Skin of body (tissue), 3 donors: ENCODE measurements at places on chromosomes 6 and 20.

GRCh38 chr20:25009218-25010145 lies 16.9 kb upstream of the APMAP start:
- no peak for DNase-seq

DNA sequence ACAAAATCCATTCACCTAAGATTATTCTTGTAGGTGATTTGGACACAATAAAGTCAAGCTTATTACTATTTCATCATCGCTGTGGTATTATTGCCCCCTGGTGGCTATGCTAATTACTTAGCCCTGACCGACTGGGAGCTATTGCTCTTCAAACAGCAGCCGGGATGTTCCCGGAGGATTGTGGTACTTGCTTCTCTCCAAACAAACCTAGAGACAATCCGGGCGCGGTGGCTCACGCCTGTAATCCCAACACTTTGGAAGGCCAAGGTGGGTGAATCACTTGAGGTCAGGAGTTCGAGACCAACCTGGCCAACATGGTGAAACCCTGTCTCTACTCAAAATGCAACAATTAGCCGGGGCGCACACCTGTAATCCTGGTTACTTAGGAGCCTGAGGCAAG lies 15.4 kb upstream of the STMND1 start:
- DNase-seq, result peak; percentile 47

DNA sequence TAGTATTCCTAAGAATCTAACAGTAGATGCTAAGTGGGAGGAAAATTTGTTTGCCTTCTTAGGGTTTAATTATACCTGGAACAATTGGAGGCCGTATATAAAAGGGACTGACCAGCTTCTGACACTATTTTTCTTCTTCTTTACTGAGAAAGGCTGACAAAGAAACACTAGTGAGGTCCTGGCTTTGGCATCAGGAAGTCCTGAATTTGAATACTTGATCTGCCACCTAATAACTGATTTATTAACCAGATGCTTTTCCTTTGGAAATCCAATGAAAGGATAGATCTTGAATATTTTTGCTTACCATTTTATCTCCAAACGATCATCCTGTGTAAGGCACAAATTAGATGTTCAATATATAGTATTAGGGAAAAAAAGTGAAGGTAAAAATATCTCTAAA lies 382.5 kb downstream of the CENPW start:
- DNase-seq, result no peak

DNA sequence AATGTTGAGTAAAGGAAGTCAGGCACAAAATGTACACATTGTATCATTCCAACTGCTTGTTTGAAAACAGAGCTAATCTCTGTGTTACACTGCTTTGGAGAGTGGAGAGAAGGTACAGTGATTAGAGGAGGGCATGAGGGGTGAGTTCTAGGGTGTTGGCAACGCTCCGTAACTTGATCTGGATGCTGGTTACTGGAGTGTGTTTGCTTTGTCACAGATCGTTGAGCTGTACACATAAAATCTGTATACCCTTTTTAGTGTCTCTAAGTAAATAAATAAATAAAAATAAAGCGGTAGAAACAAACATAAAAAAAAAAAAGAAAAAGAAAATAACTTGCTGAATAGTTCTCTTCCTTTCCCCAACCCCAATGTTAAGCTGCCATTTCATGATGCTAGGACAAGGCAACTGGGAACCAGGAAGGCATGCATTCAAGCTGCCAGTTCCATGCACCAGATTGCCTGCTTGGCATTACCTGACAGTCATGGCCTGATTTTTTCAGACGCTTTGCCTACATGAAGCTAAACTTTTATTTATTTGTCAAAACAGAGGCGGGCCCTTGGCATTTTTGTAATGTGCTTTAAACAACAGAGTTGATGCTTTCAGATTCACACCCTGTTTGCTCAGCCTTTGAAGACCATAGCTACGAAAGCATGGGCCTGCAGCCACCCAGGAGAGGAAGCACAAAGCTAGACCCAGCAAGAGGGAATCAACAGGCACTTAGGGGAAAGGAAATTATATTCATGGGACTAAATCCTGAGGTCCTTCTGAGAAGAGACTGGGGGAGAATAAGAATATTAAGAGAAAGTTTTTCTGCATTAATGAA lies 21.2 kb downstream of the TNFRSF21 start:
- no peak for DNase-seq

DNA sequence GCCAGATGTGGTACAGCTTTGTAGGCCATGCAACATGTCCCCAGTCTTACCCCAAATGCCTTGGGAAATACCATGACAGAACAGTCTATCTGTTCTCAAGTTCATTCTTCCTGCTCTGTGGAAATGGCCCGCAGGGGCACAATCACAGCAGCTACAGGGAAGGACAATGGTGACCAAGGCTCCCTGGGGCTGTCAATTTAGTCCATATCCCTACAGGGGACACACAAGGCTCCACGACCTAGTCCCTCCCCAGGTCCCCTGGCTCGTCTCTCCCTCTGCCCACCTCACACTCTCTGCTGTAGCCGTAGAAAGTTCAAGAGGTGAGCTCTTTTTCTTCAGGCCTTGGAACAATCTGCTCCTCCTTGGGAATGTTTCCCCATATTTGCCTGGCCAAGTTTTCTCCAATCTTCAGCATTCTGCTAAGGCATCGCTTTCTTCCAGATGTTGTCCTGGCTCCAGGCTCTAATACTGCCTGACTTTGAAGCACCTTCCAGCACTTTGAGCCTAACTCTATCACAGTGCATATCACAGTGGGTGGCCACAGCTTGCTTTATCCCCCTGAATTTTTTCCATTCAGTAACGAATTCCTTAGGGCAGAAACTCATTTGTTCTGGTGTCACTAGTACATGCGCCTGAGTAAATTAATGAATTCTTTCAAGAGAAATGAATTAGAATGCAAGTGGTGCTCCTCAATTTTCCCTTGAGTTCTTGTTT lies 92.6 kb downstream of the MAP3K7 start:
- DNase-seq, result peak; percentile 80

DNA sequence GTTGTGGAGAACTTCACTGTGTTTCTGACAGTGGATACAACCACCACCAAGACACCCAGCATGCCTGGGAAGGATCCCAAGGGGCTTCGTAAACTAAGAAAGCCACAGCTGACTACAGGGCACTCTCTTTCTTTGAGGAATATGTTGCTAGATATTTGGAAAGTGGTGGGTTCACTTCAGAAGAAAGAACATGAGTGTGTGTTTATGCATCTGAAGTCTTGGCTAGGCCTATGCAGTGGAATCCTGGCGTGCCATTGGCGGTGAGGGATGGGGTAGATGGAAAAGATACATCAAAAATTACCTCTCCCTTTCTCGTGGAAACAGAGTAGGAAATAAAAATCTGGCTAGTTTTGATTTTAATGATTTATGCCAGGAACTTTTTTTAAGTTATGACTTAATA lies 187.7 kb downstream of the PDE7B start:
- DNase-seq, result no peak

- no peak for DNase-seq
Measured at GRCh38 chr6:22658934-22659333, 89.6 kb downstream of the HDGFL1 start.

DNA sequence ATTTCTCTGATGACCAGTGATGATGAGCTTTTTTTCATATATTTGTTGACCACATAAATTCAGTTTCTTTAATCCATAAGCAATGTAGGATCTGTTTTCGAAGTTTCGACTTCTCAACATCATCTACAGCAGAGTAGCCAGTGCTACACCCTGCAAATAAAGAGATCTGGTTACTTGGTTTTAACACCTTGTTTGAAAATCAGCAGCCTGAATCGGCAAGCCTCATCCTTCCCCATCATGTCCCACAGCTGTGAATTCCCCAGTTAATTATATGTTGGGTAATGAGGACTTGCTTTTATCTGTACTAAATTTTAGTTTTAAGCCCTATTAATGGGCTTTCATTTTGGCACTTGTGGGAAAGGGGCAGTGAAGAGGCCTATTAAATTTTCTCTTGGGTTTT lies 80.6 kb downstream of the BMP2 start:
- no peak for DNase-seq

DNA sequence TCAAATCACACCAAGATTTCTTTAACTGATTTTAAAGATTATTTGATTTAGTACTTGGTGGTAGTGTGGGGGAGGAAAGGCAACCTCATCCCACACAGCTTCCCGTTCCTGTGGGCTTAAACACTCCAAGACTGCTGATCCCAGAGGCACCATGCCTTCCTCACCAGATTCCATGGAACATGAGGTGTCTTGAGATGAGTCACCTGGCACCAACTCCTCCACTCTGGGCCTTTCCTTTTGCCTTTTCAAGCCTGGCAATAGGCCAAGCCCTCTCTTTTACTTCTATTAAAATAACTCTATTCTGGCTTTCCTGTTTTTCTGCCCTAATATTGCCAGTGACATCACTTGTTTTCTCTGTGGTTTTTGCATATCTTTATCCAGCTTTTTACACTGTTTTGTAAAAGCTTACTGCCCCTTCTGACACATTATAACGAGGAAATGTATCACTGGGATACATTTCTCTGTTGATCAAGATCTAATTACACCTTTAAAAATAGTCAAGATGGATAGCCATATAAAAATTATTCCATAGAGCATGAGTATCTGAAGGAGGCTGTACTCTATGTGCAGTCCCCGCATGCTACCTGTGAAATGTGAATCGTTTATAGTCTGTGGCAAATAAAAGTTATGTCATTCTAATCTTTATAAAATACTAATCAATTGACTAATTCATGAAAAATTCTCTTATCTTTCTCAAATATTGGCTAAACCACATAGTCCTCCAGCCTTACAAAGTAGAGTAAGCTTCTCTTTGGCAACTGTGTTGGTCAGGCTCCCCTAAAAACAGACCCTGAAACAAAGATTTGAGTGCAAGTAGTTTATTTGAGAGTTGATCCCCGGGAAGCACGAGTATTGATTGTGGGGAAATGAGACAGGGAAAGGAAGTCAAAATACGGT lies 257.8 kb upstream of the KCNQ5 start:
- no peak for DNase-seq

DNA sequence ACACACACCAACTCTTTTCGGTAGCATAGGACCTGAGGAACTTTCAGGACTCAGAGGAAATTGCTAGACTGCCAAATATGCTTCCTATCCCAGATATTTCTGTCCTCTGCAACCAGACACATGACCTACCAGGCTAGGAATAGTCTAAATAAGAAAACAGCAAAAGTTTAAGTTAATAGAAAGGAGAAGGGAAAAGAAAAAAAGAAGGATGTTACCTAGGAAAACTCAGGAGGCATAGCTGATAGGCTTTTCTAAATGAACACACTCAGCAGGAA lies 74.6 kb downstream of the MAP3K5 start:
- DNase-seq, result no peak

DNA sequence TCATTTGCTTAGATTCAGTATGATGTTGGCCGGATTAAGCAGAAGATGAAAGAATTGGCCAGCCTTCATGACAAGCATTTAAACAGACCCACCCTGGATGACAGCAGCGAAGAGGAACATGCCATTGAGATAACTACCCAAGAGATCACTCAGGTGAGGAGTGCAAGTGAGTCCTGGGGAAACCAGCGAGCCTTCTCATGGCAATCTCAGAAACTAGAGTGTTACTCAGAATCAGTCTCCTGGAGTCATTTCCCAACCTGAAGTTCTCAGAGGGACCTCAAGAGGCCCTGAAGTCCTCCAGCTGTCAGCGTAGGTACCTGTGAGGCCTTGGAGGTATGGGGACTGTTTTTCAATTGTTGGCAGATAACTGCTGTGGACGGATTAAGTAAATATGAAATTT lies 16.9 kb downstream of the STX16 start:
- DNase-seq, result no peak

DNA sequence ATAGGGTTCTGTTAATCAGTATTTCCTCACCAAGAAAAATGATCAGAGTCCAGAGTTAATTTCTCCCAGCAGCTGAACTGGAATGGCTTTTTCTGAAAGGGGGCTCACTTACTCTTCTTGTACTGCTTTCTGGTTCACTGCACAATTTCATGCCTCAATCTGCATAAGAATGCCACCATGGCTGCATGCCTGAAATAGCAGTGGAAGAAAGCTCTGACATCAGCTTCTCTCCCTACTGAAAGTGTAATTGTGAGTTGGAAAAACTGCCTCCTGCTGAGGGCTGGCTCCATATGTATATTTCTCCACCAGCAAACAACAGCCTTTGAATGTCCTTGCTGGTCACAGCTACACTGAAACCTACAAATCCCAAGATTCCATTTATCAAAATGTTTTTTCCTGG lies 1027.2 kb upstream of the GJE1 start:
- DNase-seq, result no peak

GRCh38 chr20:36277546-36277945 lies 28.6 kb upstream of the DLGAP4 start:
- DNase-seq, result no peak

DNA sequence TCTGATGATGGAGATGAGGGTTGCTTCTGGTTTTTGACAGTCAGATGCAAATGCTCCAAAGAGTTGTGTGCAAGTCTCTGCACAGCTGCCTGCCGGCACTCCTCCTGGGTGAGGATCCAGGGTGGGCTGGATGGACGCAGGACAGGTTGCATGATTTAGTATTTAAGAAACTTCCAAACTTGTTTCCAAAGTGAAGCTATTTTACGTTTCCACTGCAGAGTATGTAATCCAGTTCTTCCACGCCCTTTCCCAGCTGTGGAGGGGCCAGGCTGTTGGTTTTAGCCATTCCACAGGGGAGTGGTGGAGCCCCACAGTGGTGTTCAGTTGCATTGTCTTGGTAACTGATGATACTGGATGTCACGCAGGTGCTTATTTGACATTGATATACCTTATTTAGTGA lies 157.3 kb downstream of the THBS2 start:
- no peak for DNase-seq

GRCh38 chr6:156589281-156589680 lies 187.9 kb upstream of the ARID1B start:
- no peak for DNase-seq

DNA sequence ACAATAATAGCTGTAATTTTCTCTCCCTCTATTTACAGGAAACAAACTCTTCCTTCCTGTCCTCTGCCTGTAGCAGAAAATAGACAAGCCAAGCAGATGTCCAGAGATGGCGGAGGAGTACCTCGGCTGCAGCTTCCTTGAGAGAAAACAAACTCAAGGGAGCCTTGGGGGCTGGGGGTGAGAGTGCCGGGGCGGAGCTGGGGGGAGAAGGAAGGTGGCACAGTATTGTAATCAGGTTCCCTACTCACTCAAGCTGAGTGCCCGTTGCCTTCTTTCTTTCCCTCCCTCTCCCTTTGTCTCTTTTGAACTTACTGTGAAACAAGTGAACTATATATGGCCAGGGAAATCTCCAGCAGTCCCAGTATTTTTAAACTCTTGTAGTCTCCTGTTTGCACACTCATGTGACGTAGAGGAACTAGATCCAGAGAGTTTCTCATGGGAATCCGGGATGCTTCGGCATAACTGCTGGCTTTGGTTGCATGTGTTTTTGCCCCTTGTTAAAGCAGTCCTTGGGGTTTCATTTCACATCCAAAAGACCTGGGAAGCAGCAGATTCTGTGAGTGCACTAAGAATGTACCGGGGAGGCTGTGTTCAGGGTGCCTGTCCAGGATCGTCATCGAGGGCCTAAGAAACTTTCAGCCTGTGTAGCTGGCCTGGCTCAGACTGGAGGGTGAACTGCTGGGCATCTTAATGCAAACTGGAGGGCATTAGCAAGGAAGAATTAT lies 44.6 kb upstream of the HDDC2 start:
- DNase-seq, result peak; percentile 7

GRCh38 chr6:31272436-31272835 lies 544 bp upstream of the HLA-C start:
- DNase-seq, result no peak

- DNase-seq, result no peak
Measured at GRCh38 chr20:36304786-36305495, 1.2 kb upstream of the DLGAP4 start.

- no peak for DNase-seq
Measured at GRCh38 chr6:42978487-42978838, 518 bp downstream of the PEX6 start.
